Stimulated activated naive CD4-positive, alpha-beta T cell treated with Interleukin-2 at 50 U/mL for 16 hours (primary cell): ENCODE measurements at places on chromosomes 5 and 9.

GRCh38 chr9:22078081-22078480, 69.0 kb upstream of the CDKN2B start:
- DNase-seq: no peak

DNA sequence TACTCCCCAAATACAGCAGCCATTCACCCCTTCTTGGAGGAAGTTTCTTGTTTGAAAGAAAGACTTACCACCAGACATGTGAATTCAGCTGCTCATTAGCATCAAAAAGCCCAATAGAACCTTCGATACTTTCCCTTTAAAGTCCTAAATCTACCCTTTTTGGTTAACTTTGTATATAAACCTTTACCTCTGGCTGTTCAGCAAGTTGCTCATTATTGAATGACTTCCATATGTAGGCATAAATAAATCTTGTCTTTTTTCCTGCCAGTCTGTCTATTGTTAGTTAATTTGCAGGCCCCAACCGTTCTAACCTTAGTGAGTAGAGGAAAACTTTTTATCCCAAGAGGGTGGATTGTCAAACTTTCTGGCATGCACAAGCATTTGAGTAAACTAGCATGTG, 27.9 kb upstream of the FBXL17 start:
- no peak for DNase-seq

DNA sequence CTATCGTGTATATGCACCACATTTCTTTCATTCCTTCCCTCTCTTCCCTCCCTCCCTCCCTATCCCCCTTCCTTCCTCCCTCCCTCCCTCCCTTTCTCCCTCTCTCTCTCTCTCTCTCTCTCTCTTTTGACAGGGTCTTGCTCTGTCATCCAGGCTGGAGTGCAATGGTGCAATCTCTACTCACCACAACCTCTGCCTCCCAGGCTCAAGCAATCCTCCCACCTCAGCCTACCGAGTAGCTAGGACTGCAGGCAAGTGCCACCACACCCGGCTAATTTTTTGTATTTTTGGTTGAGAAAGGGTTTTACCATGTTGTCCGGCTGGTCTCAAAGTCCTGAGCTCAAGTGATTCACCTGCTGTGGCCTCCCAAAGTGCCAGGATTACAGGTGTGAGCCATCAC, 1.1 kb upstream of the ANKS6 start:
- no peak for DNase-seq

DNA sequence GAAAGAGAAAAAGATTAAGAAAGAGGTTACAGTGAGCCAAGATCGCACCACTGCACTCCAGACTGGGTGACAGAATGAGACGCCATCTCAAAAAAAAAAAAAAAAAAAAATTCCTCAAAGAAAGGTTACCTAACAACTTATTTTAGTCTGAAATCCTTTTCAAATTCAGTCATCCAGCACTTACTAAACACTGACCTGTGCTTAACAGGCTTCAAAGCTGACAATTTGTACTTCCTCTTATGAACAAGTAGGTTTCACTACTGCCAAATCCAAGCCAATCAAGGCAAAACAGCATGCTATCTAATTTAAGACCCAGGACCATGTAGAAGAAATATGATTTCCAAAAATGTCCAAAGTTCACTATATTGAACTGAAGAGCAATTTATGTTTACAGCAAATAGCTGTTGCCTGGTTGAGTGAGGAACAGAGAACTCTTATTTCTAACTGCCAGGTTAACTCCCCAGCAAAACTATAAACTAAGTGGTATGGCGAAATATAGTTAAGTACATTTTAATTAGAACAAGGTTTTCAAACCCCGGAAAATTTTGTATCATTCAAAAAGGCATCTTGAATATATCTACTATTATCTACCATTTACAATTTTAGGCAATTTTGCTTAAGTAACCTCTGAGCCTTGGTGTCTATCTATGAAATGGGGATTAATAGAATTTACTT, 13.4 kb downstream of the PWWP2A start:
- no peak for DNase-seq
